Sigmoid colon (tissue), 7 donors: ENCODE measurements at places on chromosomes 2 and 18. TPM values are rescaled to one million over a fixed set of nuclear protein-coding genes. Genes with fewer than 3 reads are reported as not detected.

- no peak overlapping the region for H3K4me3 ChIP-seq
- H3K27ac ChIP-seq, result peak overlapping the region; percentile 86
- DNase-seq, result no peak
- no peaks in the 10 kb centered on the region for H3K27me3 ChIP-seq
- H3K4me1 ChIP-seq, result no peaks in the 10 kb centered on the region
These were observed 131.4 kb upstream of the HAAO start for GRCh38 chr2:42923580-42924417.

The HSPE1 gene
- 122 TPM for total RNA-seq

The IL18R1 gene
- 1.3 TPM for total RNA-seq

DNA sequence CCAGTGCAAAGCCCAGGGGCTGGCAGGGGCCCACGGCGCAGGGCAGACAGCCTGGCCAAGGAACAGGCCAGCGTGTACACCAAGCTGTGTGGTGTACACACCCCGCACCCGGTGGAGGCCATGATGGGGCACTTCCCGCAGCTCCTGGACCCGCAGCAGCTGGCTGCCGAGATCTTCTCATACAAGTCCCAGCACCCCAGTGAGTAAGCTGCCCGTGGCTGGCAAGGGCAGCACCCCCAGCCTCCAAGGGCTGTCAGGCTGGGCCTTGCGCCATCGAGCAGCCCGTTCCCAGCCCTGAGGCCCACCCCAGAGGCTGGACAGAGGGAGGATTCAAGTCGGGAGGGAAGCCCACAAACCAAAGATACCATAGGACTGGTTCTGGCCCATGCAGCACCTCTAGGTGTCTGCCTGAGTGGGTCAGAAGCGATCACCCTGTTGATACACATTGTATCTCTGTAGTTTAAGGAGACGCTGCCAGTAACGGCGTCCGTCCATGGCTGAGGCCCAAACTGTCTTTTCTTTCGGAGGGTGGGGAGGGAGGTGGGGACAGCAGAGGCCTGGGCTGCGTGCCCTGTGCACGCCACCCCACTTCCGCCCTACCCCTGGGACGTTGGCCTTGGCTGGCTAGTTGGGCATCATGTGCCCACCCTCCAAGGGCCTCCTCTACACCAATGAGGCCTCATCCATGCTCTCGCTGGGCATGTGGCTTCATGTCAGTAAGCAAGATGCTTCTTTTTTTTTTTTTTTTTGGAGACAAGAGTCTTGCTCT is 16.8 kb upstream of the MTERF4 start:
- no peaks in the 10 kb centered on the region for H3K27me3 ChIP-seq
- no peak overlapping the region for H3K27ac ChIP-seq
- no peak overlapping the region for H3K4me3 ChIP-seq
- H3K36me3 ChIP-seq, result no peaks in the 10 kb centered on the region
- no peaks in the 10 kb centered on the region for H3K4me1 ChIP-seq
- DNase-seq, result peak; percentile 51

DNA sequence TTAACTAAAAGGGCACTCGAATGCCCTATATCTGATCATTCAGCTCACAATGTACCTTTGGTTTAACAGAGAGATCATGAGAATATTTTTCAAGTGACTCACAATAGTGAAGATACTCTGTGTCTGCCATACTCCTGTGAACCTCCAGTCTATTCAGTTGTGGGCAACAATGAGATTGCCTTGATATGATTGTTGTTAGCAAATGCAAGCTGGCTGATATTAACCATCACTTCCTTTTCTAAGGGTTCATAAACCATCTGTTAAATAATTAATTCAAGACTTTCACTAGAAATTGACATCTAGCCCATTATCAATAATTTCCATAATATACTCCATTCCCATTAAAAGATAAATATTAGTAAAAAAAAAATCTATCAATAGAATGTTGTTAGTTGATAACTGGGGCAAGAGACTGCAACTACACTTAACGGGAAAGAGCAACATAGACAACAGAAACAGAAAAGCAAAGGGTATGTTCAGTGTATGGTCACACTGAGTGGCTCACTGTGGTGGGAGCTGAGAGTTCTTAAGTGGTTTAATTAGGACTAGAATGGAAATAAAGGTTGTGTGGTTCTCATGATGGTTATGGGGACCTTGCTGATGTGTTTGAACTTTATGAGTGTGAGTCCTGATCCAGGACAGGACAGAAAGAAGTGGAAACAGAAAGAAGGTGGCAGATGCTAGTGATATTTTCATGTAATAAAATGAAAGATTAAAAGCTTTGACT is 11.9 kb downstream of the IL18RAP start:
- no peak overlapping the region for H3K4me3 ChIP-seq
- H3K27me3 ChIP-seq, result no peaks in the 10 kb centered on the region
- DNase-seq, result no peak
- no peak overlapping the region for H3K27ac ChIP-seq
- no peaks in the 10 kb centered on the region for H3K36me3 ChIP-seq
- H3K4me1 ChIP-seq, result no peaks in the 10 kb centered on the region

DNA sequence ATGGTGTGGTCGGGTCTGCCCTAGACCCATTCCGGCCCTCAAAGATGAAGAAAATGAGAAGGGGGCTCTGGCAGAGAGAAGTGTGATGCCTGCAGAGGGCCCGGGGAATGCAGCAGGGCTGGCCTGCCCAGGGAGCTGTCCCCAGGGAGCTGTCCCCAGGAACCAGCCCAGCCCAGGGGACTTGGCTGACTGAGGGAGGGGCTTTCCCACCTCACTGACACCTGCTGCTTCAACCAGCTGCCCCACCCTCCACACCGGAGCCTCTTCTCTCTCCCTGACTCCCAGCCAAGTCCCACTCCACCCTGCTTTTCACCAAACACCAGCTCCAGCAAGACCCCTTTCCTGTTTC is 111.2 kb downstream of the STPG4 start:
- DNase-seq, result no peak
- no peaks in the 10 kb centered on the region for H3K27me3 ChIP-seq
- H3K4me3 ChIP-seq, result no peak overlapping the region

GRCh38 chr2:69034845-69035244 is 21.9 kb downstream of the ANTXR1 start:
- no peak for DNase-seq
- H3K27me3 ChIP-seq, result no peaks in the 10 kb centered on the region
- H3K4me3 ChIP-seq, result no peak overlapping the region
- no peaks in the 10 kb centered on the region for H3K36me3 ChIP-seq
- no peaks in the 10 kb centered on the region for H3K4me1 ChIP-seq
- H3K27ac ChIP-seq, result no peak overlapping the region

The FBXO15 gene
- not detected for total RNA-seq

The CYP1B1 gene
- 12.6 TPM for total RNA-seq

GRCh38 chr18:47172476-47172875 is 3.7 kb downstream of the IER3IP1 start:
- no peak overlapping the region for H3K4me3 ChIP-seq
- no peak for DNase-seq
- H3K27me3 ChIP-seq, result no peaks in the 10 kb centered on the region
- peaks cover 23% of the 10 kb centered on the region for H3K4me1 ChIP-seq
- H3K36me3 ChIP-seq, result no peaks in the 10 kb centered on the region

- no peak overlapping the region for H3K27ac ChIP-seq
- H3K27me3 ChIP-seq, result no peaks in the 10 kb centered on the region
- no peaks in the 10 kb centered on the region for H3K4me1 ChIP-seq
- no peak overlapping the region for H3K4me3 ChIP-seq
- DNase-seq, result no peak
These were observed 108.2 kb downstream of the RTP5 start for GRCh38 chr2:241977557-241978300.

The UCN gene
- 3.9 TPM for total RNA-seq

The IL1B gene
- total RNA-seq, result not detected
